ENCODE measurements at places on chromosomes 16 and 17. TPM values are rescaled to one million over a fixed set of nuclear protein-coding genes. Genes with fewer than 3 reads are reported as not detected.

The CDK5RAP3 gene
- 125 TPM for total RNA-seq

- H3K27ac ChIP-seq: no peak overlapping the region
- no peaks in the 10 kb centered on the region for H3K36me3 ChIP-seq
- H3K27me3 ChIP-seq: peaks cover 4% of the 10 kb centered on the region
- H3K4me3 ChIP-seq: no peak overlapping the region
- no peak for DNase-seq
- H3K4me1 ChIP-seq: no peaks in the 10 kb centered on the region
Observed at GRCh38 chr17:27944546-27945332, 51.6 kb upstream of the LYRM9 start.

GRCh38 chr16:79171931-79172705 lies 428.4 kb downstream of the MAF start:
- H3K27ac ChIP-seq: no peak overlapping the region
- no peaks in the 10 kb centered on the region for H3K27me3 ChIP-seq
- H3K4me1 ChIP-seq: no peaks in the 10 kb centered on the region
- H3K4me3 ChIP-seq: no peak overlapping the region

The CFAP97D1 gene
- 0.13 TPM for total RNA-seq

DNA sequence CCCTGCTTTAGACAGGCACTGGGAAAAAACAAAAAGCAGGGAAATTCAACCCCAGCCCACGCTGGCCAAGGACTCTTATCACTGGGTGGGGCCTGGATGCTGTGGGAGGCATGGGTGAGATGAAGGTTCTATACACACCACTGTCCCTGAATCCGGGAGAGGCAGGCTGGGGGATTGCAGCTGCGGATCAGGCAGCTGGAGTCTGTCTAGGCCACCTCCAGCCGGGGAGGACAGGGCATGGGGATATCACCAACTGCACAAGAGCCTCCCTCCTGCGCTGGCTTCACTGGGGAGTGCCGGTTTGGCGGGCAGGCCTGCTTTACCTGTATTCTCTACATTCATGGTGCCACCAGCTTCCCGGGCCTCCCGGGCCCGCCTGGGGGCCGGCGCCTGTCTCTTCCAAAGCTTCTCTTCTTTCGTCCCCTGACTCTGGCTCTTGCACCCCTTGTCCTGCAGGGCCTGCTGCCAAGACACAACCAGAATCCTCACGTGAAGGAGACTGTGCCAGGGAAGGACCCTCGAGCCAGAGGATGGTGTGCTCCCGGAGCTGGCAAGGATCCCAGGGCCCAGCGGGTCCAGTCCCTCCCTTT lies 13.9 kb downstream of the KIFC3 start:
- H3K27me3 ChIP-seq: no peaks in the 10 kb centered on the region
- H3K36me3 ChIP-seq: peaks cover 52% of the 10 kb centered on the region
- peak overlapping the region; percentile 7 for H3K27ac ChIP-seq
- DNase-seq: no peak
- H3K4me1 ChIP-seq: peaks cover 21% of the 10 kb centered on the region

- no peaks in the 10 kb centered on the region for H3K36me3 ChIP-seq
- peak overlapping the region; percentile 8 for H3K27ac ChIP-seq
- no peaks in the 10 kb centered on the region for H3K27me3 ChIP-seq
Observed at GRCh38 chr17:2138318-2138717, 83.4 kb downstream of the HIC1 start.

DNA sequence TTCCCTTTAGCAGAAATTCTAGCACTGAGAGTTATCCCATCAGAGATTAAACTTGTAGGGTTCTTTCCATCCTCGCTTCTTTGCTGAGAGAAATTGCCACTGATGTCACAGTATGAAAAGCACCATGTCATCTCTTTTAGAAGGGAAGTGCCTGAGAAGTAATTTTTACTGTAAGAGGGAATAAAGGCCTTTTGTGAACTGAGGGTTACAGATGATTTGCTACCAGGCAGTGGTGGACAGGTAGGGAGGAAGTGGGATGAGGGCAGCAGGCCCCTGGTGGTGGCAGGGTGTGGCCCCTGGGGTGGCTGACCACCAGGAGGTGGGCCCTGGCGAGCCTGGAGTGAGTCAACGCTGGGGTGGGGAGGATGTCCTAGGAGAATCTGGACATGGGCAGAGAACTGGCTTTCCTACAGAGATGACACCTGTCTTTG lies 6.4 kb upstream of the MILR1 start:
- H3K4me3 ChIP-seq: no peak overlapping the region
- no peak overlapping the region for H3K27ac ChIP-seq
- no peak for DNase-seq
- no peaks in the 10 kb centered on the region for H3K27me3 ChIP-seq

The KRT23 gene
- total RNA-seq: 153 TPM

DNA sequence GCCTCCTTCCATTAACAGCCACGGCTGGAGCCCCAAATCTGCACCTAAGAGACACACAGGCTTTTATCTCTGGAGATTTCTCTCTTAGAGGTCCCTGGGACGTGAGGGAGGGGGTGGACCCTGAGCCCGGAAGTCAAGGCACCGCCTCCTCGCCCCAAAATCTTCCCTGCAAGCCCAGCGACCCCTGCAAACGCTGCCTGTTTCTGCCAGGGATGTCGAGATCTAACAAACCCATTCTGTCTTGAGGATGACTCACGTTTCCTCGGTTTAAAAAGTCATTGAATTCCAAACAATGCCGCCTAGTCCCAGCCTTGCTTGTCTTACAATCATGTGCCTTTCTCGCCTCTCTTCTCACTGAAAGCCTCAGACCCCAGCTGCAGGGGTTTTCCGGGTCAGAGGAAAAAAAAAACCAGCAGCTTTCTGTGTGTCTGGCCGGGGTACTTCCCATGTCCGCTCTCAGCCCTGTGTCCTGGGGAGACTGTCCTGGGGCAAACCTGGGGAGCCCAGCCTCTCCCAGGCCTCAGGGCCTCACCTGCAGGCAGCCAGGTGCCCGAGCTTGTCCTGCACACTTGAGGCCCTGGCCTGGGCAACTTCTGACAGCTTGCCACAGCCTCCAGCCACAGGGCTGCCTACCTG lies 15.4 kb downstream of the ARL2BP start:
- peaks cover 20% of the 10 kb centered on the region for H3K36me3 ChIP-seq
- peak overlapping the region; percentile 61 for H3K27ac ChIP-seq
- peaks cover 40% of the 10 kb centered on the region for H3K4me1 ChIP-seq

The VAC14 gene
- total RNA-seq: 65.5 TPM

DNA sequence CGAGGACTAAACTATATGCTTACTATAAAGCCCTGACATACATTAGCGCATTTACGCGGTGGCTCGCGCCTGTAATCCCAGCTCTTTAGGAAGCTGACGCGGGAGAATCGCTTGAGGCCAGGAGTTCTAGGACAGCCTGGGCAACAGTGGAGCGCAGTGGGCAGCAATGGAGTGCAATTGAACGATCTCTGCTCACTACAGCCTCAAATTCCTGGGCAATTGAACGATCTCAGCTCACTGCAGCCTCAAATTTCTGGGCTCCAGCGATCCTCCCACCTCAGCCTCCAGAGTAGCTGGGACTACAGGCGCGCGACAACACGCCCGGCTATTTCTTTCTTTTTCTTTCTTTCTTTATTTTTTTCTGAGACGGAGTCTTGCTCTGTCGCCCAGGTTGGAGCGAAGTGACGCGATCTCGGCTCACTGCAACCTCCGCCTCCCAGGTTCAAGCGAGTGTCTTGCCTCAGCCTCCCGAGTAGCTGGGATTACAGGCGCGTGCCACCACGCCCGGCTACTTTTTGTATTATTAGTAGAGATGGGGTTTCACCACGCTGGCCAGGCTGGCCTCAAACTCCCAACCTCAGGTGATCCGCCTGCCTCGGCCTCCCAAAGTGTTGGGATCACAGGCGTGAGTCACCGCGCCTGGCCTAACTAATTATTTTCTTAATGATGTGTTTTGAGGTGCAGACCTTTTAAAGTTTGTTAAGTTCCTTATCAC lies 506 bp upstream of the COG7 start:
- H3K27ac ChIP-seq: no peak overlapping the region
- DNase-seq: no peak
- H3K27me3 ChIP-seq: no peaks in the 10 kb centered on the region
- H3K36me3 ChIP-seq: no peaks in the 10 kb centered on the region
- peak overlapping the region; percentile 76 for H3K4me3 ChIP-seq

GRCh38 chr16:51756447-51757123 lies 605.5 kb upstream of the SALL1 start:
- peaks cover 16% of the 10 kb centered on the region for H3K27me3 ChIP-seq
- H3K4me1 ChIP-seq: no peaks in the 10 kb centered on the region
- DNase-seq: no peak

The NRN1L gene
- total RNA-seq: 4.3 TPM

GRCh38 chr17:4839965-4840892 lies 7.1 kb downstream of the MINK1 start:
- H3K27me3 ChIP-seq: no peaks in the 10 kb centered on the region
- H3K27ac ChIP-seq: no peak overlapping the region
- H3K4me3 ChIP-seq: no peak overlapping the region
- no peaks in the 10 kb centered on the region for H3K36me3 ChIP-seq

DNA sequence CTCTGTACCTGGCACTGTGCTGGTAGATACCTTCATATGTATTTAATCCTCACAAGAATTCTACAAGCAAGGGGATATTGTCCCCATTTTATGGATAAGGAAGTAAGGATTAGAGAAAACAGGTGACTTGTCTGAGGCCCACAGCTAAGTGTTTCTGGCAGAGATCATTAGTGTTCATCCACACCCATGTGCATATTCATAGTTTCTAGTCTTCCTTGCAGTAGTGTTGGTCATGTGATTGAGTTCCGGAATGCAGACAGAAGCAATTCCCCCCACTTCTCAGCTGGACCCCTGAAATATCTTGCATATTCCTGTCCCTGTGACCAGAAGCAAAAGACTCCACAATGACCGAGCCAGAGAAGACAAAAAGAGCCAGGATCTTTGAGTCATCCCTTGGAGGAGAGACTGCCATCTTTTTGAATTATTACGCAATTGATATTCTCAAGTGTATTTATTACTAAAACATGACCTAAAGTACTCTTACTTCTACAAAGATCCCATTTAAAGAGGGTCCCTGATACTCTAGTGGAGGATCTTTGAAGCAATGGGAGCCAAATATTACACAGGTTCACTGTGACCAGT lies 43.4 kb downstream of the SOX9 start:
- no peak overlapping the region for H3K4me3 ChIP-seq
- DNase-seq: no peak
- H3K4me1 ChIP-seq: no peaks in the 10 kb centered on the region
- no peak overlapping the region for H3K27ac ChIP-seq
- no peaks in the 10 kb centered on the region for H3K36me3 ChIP-seq

GRCh38 chr16:53611179-53611696 lies 92.4 kb downstream of the RPGRIP1L start:
- no peaks in the 10 kb centered on the region for H3K36me3 ChIP-seq
- H3K4me3 ChIP-seq: no peak overlapping the region
- no peaks in the 10 kb centered on the region for H3K27me3 ChIP-seq
- H3K4me1 ChIP-seq: no peaks in the 10 kb centered on the region
- no peak for DNase-seq

GRCh38 chr17:40859536-40859935 lies 7.5 kb downstream of the KRT12 start:
- no peak overlapping the region for H3K4me3 ChIP-seq
- H3K36me3 ChIP-seq: no peaks in the 10 kb centered on the region
- peaks cover 24% of the 10 kb centered on the region for H3K4me1 ChIP-seq
- no peak overlapping the region for H3K27ac ChIP-seq
- H3K27me3 ChIP-seq: no peaks in the 10 kb centered on the region

DNA sequence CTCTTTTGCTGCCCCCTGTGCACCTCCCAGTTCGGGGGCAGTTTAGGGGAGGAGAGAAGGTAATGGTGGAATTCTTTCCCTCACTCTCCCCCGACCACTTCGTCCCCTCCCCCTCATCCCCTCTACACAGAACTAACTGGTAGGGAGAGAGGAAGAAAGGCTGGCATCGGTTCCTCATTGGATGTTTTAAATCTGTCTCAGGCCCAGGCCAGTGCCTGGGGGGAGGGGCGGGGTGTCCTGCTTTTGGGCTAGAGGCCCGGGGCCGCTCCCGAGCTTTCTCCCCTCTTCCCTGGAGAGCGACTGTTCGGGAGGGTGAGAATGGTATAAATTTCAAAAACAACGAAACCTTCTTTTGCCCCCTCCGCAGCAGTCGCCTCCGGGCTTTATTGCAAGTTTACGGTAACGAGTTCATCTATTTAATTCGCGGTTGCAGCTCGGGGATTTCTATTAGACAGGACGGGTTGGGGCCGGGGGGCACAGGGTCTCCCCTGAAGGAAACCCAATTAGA lies at the start of gene PRAC2:
Gene PRAC2, plus strand, starts transcription at position 271 of the 508 bp plus-strand sequence. CDS start 1,226 bp downstream, outside the sequence.
- H3K4me1 ChIP-seq: peaks cover 40% of the 10 kb centered on the region
- peak within 1 kb of the TSS; percentile 22 for H3K4me3 ChIP-seq
- DNase-seq: no peak
- H3K27me3 ChIP-seq: peaks cover 100% of the 10 kb centered on the region
- H3K36me3 ChIP-seq: no peaks in the 10 kb centered on the region
- no peak within 1 kb of the TSS for H3K27ac ChIP-seq

The PRRT2 gene
- 3.7 TPM for total RNA-seq

The OR1F1 gene
- not detected for total RNA-seq

GRCh38 chr16:71311553-71312158 lies 22.5 kb upstream of the CMTR2 start:
- H3K27ac ChIP-seq: no peak overlapping the region
- H3K4me3 ChIP-seq: no peak overlapping the region
- H3K36me3 ChIP-seq: no peaks in the 10 kb centered on the region
- H3K27me3 ChIP-seq: peaks cover 23% of the 10 kb centered on the region
- no peaks in the 10 kb centered on the region for H3K4me1 ChIP-seq

GRCh38 chr16:86221085-86221484 lies 289.2 kb upstream of the FOXF1 start:
- H3K4me3 ChIP-seq: no peak overlapping the region
- H3K36me3 ChIP-seq: no peaks in the 10 kb centered on the region
- no peak overlapping the region for H3K27ac ChIP-seq
- no peaks in the 10 kb centered on the region for H3K4me1 ChIP-seq
- DNase-seq: no peak

- H3K4me3 ChIP-seq: no peak overlapping the region
- peaks cover 73% of the 10 kb centered on the region for H3K36me3 ChIP-seq
- no peak for DNase-seq
- H3K27me3 ChIP-seq: peaks cover 2% of the 10 kb centered on the region
Observed at GRCh38 chr16:733382-734207, 6.7 kb downstream of the HAGHL start.

The CLDN7 gene
- 14.5 TPM for total RNA-seq

DNA sequence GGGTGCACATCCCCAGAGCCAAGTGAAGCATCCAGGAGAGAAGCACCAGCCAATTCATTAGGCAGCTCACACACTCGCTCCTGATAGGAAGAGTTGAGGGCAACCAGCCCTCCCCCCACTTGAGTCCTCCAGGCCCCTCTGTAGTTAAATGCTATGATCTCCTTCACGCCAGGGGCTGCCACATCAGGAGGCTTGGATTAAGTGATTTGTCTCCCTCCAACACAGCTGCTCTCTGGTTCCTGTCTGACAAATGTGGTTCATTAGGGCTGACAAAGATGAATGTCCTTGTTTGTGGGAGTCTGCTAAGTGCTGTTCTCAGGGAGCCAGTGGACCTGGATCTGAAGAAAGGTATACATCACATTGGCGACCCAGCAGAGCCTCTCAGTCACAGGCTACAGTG lies 94.5 kb upstream of the WSCD1 start:
- no peak overlapping the region for H3K4me3 ChIP-seq
- no peaks in the 10 kb centered on the region for H3K4me1 ChIP-seq
- no peaks in the 10 kb centered on the region for H3K36me3 ChIP-seq
- no peak overlapping the region for H3K27ac ChIP-seq
- no peaks in the 10 kb centered on the region for H3K27me3 ChIP-seq
- no peak for DNase-seq

The ASGR1 gene
- 2.0 TPM for total RNA-seq

The CCL16 gene
- total RNA-seq: not detected
